Stimulated activated CD4-positive, alpha-beta T cell treated with anti-CD3 and anti-CD28 coated beads, Interleukin-1b, Interleukin-23, amount 100 ng/mL, for 1 hour (primary cell): ENCODE measurements at places on chromosomes 7 and 10.

DNA sequence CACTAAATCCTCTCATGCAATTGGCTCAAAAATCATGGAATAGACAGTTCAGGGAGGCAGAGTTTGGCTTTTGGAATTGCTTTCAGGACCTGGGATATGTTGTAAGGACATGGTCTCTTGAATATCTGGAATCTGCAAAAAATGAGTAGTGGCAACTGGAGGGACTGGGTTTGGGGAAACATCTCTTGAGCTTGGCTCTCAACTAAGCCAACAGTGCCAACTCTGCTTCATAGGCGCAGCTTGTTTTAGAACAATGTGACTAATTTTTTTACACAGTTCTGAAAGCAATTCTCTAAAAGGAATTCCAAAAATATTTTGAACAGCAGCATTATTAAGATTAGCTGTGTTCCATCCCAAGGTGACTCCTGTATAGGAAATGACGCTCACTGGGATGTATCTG, 121.5 kb upstream of the DPP6 start:
- no peak for DNase-seq

DNA sequence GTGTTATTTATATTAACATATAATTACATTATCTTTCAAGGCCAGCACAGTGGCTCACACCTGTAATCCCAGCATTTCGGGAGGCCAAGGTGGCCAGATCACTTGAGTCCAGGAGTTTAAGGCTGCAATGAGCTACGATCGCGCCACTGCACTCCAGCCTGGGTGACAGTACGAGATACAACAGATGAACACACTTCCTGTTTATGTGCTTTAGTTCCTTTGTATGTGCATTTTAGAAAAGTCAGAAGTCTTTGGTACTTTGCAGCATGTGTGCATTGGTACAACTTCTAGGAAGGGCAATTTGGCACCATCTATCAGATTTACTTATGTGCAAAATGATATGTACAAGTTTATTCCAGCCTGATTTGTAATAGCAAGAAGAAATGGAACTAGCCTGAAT, 13.3 kb downstream of the SLC35G1 start:
- no peak for DNase-seq

- no peak for DNase-seq
These were observed 40.6 kb upstream of the FAM3C start for GRCh38 chr7:121436688-121437087.

GRCh38 chr10:62459072-62459471, 84.9 kb downstream of the ZNF365 start:
- no peak for DNase-seq

GRCh38 chr7:92794391-92794790, 42.0 kb downstream of the CDK6 start:
- no peak for DNase-seq

GRCh38 chr10:128096486-128097199, 29.6 kb downstream of the MKI67 start:
- DNase-seq, result no peak

DNA sequence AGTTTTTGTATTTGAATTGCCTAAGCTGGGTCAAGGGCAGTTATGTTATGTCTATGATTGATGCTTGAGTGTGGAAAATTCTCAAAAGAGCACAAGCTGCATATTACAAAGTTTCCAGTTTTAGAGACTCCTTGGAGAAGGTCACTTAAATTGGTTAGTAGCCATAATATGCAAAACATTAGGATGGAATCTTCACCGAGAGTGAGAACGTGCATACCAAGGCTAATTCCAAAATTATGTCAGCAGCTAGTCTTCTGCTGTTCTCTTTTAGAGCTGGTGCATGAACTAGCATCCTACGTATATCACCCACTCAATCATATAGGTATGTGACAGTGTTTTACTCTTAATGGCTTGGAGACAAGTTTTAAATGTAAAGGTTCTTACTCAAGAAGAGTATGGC, 49.2 kb downstream of the MKX start:
- DNase-seq, result no peak

- no peak for DNase-seq
These were observed 24.9 kb downstream of the MTURN start for GRCh38 chr7:30159698-30160143.

DNA sequence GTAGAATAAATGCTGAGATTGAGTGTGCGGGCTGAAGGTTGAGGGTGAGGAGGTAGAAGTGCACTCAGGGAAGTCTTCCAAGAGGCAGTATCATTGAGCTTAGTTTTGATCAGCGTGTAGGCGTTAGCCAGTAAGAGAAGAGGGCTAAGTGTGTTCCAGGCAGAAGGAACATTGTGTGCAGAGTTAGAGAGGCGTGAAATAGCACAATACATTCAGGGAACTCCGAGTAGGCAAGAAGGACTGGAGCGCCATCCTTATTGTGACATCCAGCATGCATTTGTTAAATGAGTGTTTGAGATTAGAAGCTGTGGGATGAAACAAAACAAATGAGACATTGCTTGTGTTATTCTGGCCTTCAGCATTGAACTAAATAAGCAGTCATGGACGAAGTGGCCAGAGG, 140.9 kb upstream of the MKLN1 start:
- no peak for DNase-seq

GRCh38 chr10:74174521-74174920, 23.5 kb downstream of the ADK start:
- DNase-seq, result no peak

- DNase-seq, result no peak
These were observed 179.9 kb upstream of the NPVF start for GRCh38 chr7:25408012-25408687.

DNA sequence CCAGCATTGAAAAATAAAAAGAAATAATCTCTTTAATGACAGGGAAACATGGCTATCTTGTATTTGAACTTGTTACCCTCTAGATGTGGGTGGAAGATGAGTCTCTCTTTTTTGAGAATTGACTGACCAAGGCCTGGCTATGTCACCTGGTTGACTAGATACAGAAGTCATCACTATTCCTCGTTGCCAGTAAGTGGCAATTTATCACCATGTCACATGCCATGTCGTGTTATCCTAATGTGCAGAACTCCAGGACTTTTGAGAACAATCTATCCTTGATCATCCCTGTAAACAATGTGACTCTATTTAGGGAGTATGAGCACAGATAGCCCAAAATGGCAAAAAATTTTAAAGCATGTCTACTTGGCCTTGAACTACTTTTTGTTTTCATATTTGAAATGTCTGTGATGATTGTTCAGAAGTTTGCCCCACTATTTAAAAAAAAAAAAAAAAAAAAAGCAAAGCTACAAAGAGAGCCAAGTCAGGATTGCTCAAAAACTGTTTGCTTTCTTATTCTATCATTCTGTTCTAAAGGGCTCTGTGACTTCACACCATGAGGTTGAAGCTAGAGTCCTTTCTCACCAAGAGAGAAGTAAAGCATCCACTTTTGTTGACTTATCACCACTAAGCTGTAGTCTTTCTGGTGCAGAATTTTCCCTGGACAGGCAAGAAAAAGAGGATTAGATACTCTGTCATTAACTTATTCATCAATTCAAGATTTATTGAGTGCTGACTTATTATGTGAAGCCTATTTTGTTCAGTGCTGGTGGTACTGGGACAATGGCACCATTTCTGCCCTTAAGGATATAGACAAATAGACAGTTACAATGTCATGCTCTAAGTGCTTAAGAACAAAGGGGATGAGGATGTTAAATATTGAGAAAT, 10.4 kb upstream of the WIPF3 start:
- no peak for DNase-seq

- DNase-seq, result no peak
These were observed 381.9 kb downstream of the ZWINT start for GRCh38 chr10:55979203-55979602.

- DNase-seq, result no peak
These were observed 6.6 kb upstream of the ZYX start for GRCh38 chr7:143374561-143374960.

- DNase-seq, result no peak
These were observed 85.5 kb upstream of the PRKG1 start for GRCh38 chr10:50988792-50989191.

DNA sequence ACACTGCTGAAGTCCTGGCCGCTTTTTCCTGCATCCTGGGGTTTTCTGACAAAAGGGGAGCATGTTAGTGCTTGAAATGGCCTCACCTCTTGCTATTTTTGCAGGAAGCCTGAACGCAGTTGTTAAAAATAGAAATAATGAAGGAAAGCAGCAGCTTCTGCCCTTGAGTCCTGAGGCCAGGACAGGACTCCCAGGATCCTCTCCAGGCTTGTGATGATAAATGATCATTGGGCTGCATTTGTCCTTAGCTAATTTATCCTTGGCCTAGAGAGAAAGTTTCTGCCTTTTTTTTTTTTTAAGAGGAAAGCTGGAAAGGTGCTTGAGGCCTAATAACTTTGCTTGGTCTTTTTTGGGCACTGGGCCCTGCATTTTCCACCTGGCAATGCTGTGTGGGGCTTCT, 17.7 kb upstream of the FAM20C start:
- no peak for DNase-seq

DNA sequence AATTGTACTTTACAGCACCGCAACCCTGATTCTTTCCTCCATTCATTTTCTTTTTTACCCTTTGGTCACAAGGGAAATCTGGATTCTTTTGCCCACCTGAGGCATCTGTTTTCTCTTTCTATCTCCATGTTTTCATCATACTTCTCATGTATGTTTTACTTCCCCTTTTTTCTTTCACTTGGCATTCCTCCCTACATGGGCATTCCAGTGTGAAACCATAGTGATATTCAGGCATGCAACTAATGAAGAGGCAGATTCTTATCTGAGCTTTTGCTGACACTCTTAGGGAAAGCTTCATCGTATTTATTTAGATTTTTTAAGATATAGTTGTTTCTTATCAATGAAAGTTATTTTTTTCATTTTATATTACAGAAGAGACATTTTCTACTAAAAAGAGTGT, 405.2 kb upstream of the TEX47 start:
- DNase-seq, result no peak

DNA sequence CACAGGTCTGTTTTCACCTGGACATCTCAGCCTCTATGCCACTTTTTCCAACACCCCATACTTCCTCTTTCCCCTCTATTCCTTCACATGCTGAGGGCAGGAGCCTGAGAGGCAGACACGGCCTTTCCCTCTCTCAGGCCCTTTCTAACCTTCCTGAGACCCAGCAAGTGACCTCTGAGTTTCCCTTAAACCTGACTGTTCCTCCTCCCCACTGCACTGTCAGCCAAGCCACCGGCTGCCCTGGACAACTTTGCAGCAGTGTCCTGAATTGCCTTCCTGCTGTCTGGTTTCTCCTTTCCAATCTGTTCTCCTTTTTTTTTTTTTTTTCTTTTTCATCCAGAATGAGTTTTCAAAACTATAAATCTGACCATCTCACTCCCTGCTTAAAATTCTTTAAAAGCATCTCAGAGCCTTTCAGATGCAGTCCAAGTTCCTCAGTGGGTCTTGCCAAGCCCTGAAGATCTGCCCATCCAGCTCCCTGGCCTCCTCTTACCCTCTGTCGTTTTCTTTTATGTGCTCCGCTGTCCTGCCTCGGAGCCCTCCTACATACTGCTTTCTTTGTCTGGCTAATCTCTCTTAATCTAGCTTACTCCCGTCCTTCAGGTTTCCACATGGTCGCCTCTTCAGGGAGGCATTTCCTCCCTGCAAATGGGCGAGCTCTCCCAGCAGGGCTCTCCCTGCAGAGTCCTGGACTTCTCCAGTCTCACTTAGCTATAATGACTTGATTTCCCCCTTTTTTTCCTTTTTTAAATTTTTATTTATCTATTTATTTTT, 30.5 kb downstream of the SLC13A4 start:
- DNase-seq, result no peak

- no peak for DNase-seq
These were observed 139.0 kb downstream of the LRRN3 start for GRCh38 chr7:111229916-111230315.

DNA sequence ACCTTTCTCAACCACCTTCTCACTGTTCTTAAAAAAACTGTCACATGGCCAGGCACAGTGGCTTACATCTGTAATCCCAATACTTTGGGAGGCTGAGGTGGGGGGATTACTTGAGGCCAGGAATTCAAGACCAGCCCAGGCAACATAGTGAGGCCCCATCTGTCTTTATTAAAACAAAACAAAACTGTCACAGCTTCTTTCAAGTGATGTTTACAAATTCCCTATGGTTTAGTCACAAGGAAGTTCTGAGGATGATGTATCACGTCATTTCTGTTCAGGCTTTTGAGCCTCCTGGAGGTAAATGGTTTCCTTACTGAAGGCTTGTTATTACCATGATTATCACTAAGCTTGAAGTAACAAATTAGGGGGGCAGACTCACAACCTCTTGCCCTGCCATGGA, 186.2 kb downstream of the CFTR start:
- no peak for DNase-seq

DNA sequence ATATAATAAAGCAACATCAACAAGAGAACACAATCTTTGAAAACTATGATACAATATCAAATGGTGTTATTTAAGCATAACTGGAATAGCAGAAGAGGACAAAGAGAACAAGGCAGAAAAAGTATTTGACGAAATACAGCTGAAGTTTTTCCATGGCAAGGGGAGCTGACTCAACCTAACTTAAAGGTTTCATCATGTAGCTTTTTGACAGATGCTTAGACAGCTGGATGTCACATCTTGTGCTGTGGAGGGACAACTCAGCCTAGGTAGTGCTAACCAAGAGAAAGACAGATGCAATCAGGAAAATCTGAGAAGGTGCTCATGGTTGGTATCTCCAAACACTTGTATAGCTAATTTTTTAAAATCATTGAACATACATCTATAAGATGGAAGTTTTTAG, 208.2 kb downstream of the TFEC start:
- DNase-seq, result no peak

DNA sequence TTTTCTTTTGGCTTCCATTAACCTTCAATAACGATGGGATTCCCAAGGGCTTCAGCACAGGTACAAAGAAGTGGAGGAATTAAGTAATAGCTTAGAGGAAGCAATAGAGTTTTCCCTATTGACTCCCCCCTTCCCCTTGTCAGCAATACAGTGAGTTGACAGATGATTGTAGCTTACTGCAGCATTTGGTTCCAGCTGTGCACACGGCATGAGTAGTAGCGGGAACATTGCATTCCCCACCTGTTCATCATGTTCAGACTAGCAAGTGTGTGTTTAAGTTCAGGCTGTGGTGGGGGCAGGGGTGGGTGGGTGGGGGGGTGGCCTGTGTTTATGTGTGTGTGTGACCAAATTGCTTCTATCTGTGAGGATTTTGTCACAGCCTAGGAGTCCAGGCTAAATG, 4.6 kb upstream of the ADRA2A start:
- no peak for DNase-seq

DNA sequence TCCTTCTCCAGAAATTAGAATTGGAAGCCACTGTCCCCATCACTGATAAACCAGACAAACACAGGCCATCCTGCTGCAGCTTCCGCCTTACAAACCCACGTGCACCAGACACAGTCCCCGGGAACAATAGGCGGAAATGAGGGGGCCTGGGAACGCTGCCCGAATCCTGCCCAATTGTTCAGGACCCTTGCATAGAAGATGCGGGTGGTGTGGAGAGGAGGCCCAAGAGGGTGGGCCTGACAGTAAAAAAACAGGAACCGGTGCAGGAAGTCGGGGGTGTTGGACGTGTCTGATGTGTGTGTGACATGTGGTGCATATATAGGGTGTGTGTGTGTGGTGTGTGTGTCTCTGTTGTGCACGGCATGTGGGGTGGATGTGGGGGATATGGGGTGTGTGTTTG, 26.5 kb upstream of the CHST15 start:
- no peak for DNase-seq
